ENCODE measurements at places on chromosomes 6 and 20.

DNA sequence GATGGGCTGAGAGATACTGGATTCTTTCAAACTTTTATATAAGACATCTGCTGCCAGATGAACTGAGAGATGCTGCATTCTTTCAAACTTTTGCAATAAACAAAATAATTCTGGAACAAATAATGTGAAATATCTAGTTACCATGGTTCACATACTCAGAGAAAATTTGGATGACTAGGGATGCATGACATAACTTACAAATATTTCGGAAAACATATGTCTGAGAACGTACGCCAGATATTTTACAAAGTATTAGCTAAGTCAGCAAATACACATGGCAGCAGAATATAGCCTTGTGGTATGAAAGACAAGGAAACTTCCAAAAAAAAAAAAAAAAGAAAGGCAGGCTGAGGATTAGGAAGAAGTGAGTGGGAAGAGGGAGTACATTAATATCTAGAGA lies 113.3 kb upstream of the TRAF3IP2 start:
- no peak for DNase-seq

GRCh38 chr6:126048635-126049034 lies 62.3 kb downstream of the TRMT11 start:
- no peak for DNase-seq

DNA sequence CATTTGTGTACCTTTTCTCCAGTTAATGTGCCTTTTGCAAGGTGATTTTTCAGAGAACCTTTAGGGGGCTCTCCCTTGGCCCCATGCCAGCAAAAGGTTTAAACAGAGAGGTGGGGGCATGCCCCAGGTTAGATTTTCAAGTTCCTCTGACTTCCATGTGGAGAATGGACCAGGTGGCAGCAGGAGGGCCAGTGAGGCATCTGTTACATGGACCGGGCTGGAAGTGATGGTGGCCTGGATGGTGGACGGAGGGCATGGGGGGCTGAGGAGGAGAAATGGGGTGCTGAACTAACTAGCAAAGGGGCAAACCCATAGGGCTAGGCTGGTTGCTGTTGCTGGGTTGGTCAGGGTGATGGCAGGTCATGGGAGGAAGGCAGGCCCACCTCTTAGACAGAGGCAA lies 20.7 kb upstream of the BPI start:
- DNase-seq: no peak

GRCh38 chr6:50185006-50185405 lies 135.3 kb upstream of the DEFB112 start:
- DNase-seq: no peak

- DNase-seq: no peak
These were observed 58.1 kb downstream of the RPRD1B start for GRCh38 chr20:38091441-38092216.
